Spleen (tissue), 13 donors: ENCODE measurements at places on chromosomes 13 and 19.

GRCh38 chr19:7947939-7948338 lies 4.5 kb upstream of the TIMM44 start:
- no peak for DNase-seq

DNA sequence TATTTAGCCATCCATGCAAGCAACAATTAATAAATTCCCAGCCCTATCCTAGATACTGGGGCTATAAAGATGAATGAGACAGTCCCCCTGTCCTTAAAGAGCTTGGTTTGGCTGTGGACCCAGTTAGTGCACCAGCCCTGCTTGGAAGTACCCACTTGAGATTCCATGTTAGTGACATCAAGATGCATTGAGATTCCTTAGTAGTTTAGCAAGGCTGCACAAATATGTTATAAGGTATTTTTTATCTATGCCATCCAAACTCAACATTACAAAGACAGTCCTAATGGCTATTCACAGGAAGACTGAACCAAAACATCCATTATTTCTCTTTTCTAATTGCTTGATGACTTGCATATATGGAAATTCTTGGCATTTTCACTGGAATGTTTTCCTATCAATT lies 48.8 kb upstream of the RAP2A start:
- DNase-seq = no peak

- DNase-seq = no peak
These were observed 140.0 kb downstream of the DACH1 start for GRCh38 chr13:71727042-71727441.

- DNase-seq = no peak
These were observed 10.8 kb downstream of the CLEC4M start for GRCh38 chr19:7773841-7774240.

- DNase-seq = no peak
These were observed 23.1 kb upstream of the SPRY2 start for GRCh38 chr13:80363890-80364503.

GRCh38 chr19:14021474-14021873 lies 6.5 kb upstream of the RLN3 start:
- DNase-seq = no peak

- DNase-seq = no peak
These were observed 223.1 kb upstream of the TSHZ3 start for GRCh38 chr19:31572102-31572975.

GRCh38 chr13:113238536-113238935 lies 29.1 kb downstream of the CUL4A start:
- DNase-seq = no peak

DNA sequence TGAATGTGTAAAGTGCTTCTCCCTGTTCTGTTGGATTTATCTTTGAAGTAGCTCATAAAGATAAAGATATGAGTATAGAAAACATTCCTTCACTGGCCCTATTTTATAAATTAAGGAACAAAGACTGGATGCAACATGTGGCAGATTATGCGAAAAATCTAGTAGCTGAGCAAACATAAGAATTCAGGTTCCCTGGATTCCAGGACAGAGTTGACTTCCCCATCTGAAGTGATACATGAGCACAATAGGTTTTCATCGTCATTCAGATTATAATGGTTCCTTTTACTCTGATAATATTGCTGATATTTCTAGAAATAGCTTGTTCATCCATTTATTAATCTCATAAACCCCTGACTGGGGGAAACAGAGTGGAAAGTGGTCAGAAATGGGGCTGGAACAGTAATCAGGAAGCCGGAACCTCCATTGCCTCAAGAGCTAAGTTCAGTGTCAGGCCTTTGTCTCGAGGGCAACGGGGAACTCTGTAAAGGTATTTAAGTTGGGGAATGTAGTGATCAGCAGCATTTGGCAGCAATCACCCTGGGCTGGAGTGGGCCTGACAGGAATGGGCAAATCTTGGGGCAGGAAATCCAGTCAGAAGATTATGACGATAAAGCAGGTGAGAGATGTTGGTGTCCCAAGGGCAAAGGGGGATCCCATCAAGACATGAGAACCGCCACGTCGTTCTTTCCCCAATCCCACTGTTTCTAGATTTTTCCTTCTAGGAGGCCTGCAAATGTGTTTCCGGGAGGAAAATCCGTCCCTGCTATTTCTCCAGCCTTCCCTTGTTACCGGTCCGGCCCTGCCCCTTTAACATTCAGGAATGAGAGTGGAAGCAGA lies 232.5 kb upstream of the SERP2 start:
- DNase-seq = no peak

GRCh38 chr19:30340771-30341561 lies 31.2 kb upstream of the ZNF536 start:
- no peak for DNase-seq

- no peak for DNase-seq
These were observed 19.7 kb upstream of the IPO5 start for GRCh38 chr13:97933776-97934175.

GRCh38 chr19:13277104-13277809 lies 127.0 kb downstream of the IER2 start:
- peak; percentile 81 for DNase-seq

DNA sequence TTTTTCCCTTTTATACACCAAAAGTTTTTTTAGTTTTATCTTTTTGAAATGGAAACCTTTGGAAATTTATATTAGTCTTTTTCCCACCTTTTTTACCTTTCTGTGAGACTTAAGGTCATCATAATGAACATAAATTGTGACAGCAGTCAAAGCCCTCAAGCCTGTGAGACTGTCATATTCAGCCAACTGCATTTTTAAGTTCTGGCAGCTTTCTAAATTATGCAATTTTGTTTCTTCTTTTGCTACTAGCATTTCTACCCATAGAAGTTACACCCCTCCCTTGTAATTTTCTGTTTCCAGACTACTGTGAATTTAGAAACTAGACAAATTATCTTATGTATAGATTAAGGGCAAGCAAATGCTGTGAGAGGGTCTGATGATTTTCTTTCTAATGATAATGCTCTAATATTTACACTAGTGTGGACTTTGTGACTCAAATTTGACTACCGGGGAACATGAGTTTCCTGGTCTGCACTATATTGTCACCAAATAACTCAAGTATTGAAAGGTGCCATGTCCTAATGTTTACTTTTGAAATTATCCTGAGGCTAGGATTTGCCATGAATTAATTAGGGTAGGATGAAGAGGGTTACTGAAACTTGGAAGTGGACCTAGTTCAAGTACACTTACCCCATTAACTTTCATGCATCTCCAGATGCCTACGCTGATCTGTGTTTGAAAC lies 43.7 kb downstream of the FRY start:
- no peak for DNase-seq

GRCh38 chr13:24905242-24905641 lies 141.3 kb downstream of the RNF17 start:
- no peak for DNase-seq

- no peak for DNase-seq
These were observed 27.7 kb downstream of the STK24 start for GRCh38 chr13:98549006-98549727.

DNA sequence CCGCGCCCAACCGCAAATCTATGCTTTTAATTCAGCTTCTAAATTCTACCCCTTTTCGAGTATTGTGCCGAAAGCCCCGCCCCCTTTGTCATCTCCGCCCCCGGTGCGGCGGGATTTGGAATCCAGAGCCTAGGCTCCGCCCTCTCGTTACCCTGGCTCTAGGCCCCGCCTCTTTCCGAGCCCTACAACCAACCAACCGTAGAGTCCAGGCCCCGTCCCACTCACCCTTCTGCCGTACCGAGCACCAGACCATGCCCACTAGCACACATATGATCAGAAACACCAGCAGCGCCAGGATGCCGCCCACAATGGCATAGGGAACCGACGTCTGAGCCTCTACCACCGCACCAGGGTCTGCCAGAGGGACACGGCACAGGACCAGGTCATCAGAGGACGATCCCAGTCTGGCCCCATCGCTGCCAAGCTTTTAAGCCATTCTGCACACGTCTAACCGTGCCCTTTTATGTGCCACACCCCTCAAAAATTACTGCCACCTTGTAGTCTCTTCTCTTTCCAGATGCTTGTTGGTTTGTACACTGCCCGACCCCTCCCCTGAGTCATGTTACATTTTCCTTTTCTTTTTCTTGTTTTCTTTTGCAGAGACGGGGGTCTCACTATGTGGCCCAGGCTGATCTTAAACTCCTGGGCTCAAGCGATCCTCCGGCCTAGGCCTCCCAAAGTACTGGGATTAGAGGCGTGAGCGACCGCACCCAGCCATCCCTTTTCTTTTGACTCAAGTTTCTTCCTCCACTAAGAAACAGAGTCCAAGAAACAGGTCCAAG lies 4.7 kb upstream of the ZNF428 start:
- no peak for DNase-seq

DNA sequence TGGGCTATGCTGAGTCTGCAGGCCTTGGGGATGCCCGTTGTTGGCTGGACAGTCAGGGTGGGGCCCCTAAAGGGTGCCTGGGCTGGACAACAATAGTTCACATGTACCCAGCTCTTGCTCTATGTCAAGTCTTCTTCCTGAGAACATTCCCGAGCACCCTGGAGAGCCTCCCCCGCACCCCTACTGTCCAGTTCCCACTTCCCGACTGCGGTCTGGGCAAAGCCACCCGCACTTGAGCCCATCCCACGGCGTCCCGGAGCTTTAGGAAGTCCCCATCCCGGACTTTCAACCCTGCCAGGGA lies 1.1 kb upstream of the MPND start:
- DNase-seq = no peak

- DNase-seq = no peak
These were observed 3.0 kb upstream of the ZNF136 start for GRCh38 chr19:12159773-12160414.

- DNase-seq = no peak
These were observed 29.1 kb downstream of the PAK4 start for GRCh38 chr19:39154629-39155100.

GRCh38 chr19:11379857-11380350 lies 4.2 kb downstream of the EPOR start:
- no peak for DNase-seq

GRCh38 chr13:92947770-92948434 lies 278.7 kb upstream of the GPC6 start:
- DNase-seq = no peak

- DNase-seq = no peak
These were observed 13.4 kb upstream of the SIGLEC12 start for GRCh38 chr19:51514866-51515481.

DNA sequence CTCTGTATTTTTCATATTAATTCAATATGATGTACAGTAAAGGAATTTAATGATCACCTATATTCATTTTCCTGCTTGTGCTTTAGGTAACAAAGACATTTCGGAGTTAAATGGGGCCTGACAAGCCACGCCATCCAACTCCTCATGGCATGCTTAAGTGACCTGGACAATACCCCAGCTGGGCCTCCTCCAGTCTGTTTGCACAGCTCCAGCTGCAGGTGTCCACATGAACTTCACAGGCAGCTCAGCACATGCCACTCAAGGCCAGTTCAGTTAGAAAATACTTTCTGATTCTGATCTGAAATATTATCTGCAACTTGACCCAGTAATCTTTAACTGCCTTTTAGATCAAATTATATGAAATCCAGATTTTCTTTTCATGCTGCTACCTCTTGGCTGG lies 89.6 kb upstream of the SLC15A1 start:
- no peak for DNase-seq

DNA sequence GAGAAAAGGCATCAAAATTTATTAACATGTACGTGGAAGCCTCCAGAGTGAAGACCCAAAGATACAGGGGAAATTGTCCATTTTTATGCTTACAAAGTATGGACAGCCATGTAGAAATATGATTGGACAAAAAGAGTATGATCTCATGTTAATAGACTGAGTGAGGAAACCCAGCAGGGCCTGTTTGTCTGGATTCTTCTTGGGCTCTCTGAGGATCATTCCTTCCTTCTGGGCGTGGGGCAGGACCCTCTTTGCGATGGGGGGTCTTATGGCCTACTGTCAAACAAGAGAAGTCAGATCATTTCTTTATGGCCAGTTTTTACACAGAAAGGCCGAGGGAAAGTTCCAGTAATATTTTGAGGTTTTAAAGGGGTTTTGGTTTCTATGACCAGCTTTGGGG lies 110.8 kb downstream of the ESD start:
- no peak for DNase-seq
